NCI-H1417 treated with DMSO at 0.1 percent for 48 hours (cell line): ENCODE measurements at places on chromosomes 13 and 19.

DNA sequence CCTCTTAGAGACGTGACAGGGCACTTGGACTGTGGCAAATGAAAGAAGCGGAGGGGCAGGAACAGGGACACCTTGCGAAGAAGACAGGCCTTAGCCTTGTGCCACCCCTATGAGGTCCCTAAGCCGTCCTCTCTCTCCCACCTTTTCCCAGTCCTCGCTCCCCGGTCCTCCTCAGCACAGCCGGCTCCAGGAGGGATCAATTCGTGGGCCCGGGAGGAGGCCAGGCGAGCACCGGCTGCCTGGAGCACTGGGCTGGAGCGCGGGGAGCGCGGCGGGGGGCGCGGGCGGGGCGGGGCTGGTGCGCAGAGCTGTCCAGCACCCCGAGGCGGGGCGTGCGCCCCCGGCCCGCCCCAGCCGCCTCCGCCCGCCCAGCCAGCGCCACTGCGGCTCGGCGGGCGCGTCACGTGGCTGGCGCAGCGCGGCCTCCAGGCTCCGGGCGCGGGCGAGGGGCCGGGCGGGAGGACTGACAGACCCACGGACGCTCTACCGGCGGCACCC, at the start of gene LRP3:
Gene LRP3, plus strand, starts transcription at position 466 of the 498 bp plus-strand sequence. CDS start 456 bp downstream, outside the sequence.
- no peak for DNase-seq

GRCh38 chr13:27907121-27907787, 12.5 kb upstream of the PDX1 start:
- no peak for DNase-seq

DNA sequence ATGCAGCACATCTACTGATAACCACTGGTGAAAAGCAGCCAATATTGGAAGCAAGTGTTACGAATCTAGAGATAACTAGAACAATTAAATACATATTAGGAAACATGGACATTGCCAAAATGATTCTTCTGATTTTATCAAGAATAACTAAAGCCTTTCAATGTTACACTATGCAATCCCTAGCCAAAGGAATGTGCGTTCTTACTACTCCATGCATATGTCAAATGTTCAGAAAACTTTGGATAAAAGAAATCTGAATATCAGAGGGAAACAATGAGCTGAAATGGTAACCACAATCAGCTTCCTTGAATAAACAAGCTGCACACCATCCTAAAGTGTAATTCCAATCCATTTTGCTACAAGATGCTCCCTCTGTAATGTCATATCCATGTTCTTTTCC, 951 bp upstream of the POSTN start:
- DNase-seq: no peak

- no peak for DNase-seq
Observed at GRCh38 chr13:84400706-84401105, 518.4 kb upstream of the SLITRK1 start.

DNA sequence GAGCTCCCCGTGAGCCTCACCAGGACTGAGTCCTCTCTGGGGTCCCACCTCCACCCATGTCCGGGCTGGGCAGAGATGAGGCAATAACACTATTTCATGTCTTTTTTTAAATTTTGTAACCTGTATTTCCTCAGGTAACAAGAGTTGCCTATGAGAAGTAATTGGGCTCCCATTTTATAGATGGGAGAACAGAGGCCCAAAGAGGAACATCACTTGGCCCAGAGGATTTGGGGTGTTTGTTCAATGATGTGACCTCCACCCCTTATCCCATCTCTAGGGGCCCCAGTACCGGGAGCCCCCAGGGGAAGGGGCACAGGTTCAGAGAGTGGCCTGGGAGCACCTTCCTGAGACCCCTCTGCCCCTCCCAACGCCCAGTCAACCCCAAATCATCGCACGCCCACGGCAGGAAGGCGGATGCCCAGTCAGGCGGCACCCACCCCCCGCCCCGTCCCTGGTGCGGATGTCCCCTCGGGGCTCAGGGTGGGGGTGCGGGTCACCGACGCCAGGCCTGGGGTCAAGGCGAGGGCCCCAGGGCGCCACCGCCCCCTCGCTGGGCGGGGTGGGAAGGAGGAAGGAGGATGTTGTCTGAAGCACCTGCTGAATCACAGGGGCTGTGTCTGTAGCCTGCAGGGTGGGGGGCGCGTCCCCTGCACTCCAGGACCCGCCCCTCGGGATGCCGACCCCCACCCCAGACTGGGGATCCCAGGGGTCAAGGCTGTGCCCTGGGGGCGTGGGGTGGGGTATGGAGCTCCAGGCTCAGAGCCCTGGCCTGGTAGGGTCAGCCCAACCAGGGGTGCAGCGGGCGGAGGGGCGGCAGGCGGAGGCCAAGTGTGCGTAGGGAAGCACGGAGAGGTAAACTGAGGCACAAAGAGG, 9.0 kb upstream of the CIRBP start:
- no peak for DNase-seq

DNA sequence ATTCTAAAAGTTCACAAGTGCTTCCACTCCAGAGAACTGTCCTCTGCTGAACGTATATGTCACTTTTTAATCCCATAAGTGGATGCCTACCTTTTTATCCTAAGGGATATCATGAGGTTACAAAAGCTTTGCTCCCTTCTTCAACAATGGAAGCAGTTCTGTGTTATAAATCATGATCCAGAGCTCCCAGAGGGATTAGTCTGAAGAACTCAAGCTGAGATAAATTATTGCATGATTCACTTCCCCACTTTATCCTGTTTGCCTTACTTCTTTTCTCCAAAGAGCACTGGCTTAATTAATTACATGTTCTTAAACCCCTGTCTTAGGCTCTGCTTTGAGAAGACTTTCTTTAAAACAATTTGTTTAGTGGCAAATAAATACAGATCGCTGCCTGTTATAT, 246.7 kb downstream of the PCDH17 start:
- no peak for DNase-seq

GRCh38 chr19:48480183-48480557, 11.0 kb downstream of the CYTH2 start:
- DNase-seq: no peak

DNA sequence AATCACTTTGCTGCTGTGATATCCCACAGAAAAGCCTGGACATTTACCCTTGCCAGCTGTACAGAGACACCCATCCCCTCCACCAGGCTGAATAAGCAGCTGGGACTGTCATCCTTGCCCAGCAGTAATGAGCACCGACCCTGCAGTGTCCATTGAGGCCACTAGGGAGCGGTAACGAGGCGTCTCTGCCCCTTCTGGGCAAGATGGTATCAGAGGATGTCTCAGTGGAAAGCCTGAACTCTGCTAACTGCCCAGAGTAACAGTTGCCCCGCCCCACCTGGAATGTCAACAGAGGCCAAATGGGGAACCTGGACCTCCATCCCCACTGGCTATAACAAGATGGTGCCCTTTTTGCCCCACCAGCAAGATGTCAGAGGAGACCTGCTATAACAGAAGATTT, 22.8 kb upstream of the CEACAM20 start:
- DNase-seq: no peak

DNA sequence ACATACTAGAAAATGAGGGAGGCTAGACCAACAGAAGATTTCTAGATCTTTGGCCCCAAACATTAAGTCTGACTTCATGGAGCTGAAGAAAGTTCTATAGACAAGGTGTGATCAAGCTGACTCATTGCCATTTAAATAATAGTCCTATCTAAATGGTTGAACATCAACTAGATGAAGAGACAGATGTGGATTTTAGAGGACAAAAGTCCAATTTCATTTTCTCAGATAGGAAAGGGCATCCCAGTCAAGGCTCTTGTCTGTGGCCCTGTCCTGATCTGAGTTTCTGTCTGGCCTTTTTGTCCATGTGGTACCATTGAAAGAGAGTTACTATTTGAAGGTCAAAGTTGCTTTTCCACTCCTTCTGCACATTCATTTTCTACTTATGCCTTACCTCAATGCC, 74.6 kb downstream of the MBNL2 start:
- DNase-seq: no peak

GRCh38 chr13:41854758-41855157, 106.2 kb downstream of the VWA8 start:
- no peak for DNase-seq

DNA sequence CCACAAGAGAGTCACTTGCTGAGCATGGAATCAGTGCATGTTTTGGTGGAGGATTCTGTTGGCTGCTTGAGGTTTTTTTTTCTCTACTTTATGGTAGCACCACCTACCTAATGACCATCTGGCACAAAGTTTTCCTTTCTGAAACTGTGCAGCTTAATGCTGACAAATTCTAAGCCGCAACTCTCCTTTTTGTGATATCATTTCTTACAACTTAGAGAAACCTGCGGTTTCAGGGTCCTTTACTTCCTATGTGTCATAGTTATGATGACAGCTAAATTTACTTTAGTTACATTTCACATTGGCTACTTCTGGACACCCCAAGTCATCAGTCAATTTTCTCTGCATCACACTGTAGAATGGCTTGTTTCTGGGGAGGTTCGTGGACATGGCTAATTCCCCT, 115.4 kb upstream of the TMTC4 start:
- no peak for DNase-seq

DNA sequence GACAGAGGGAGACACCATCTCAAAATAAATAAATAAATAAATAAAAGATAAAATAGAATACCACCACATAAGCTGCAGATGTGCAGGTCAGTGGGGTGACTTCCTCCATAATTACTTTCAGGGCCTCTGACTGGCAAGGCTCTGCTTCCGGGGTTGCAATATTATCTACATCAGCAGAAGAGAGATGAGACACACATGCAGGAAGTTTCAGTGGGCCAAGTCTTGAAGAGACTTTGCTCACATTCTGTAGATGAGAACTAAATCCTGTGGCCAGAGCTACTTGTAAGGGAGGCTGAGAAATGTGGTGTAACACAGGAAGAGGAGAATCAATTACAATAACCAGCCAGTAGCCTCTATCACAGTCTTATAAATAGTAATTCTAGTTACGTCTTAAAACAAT, 89.9 kb upstream of the MAB21L1 start:
- no peak for DNase-seq

GRCh38 chr13:88948501-88948900, 1277.3 kb downstream of the SLITRK5 start:
- no peak for DNase-seq

GRCh38 chr19:36605101-36605876, at the start of gene ZNF382:
Gene ZNF382 (plus strand): TSS chr19:36605313. CDS start chr19:36609915, 4,602 bp downstream.
- no peak for DNase-seq

DNA sequence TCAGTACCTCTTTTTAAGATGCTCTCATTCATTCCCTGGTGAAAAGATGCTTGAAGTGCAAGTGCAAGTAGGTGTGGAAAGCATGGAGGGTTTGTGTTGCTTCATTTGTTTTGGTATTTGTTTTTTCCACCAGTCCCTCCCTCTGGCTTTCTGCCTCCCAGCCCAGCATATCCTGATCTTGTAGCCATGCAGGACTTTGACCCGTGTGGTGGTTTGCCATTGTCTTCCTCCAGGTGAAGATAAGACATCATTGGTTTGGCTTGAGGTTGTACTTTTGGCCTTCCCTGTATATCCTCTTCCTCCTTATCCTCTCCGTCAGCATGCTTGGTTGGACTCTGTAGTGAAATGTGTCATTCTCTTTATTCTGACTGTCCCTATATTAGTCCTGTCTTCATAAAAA, 9.1 kb downstream of the SPINT2 start:
- DNase-seq: no peak

- no peak for DNase-seq
Observed at GRCh38 chr13:101916775-101917474, 464.4 kb downstream of the ITGBL1 start.

DNA sequence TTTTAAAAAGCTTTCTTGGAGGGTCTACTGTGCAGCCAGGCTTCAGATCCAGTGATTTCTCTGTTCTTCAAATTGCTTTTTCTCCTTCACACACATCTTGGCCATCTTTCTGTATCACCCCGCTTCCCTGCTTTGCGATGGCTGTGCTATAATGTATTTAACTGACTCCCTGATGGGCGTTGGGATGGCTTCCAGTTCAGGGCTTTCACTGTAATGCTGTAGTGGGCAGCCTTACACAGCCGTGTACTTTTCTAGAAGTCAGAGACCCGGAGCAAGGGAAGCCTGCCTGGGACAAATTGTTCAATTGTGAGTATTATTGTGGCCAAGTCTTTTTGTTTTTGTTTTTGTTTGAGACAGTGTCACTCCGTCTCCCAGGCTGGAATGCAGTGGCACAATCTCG, 19.4 kb upstream of the PAK4 start:
- no peak for DNase-seq

DNA sequence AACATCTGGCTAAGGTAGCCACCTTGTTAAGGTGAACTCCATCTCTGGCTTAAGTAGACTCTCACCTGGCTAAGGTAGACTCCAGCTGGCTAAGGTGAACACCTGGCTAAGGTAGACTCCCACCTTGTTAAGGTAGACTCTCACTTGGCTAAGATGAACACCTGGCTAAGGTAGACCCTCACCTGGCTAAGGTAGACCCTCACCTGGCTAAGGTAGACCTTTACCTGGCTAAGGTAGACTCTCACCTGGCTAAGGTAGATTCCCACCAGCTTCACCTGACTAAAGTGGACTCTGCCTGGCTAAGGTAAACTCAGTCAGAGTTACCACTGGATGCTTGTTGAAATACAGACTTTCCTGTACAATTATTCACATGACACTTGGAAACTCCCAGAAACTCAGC, 23.6 kb downstream of the PIN1 start:
- no peak for DNase-seq

DNA sequence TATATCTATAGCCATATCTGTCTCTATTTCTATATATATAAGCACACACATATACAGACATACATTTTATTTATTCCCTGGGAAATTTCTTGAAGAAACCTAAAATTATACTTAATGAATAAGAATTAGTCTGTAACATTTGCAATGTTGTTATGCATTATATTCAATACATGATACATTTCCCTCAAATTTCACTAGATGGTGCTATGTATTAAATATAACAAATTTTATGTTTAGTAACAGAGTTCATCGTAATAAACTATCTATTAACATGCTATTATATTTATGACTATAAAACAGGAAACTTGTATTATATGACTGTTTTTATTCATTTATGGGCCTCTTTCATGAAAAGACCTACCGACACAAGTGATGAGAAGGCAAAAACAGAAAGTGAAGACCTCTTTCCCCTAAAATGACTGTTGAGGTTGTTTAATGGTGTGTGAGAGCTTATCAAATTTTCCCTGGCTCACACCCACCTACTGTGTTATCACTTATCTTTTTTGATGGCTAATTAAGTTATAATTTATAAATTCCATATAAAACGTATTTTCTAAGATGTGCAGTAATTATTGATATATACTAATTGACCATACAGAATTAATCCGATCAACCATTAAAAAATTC, 881.9 kb downstream of the SLITRK6 start:
- DNase-seq: peak; percentile 11

GRCh38 chr13:30457306-30457891, 8.3 kb downstream of the HMGB1 start:
- DNase-seq: no peak

DNA sequence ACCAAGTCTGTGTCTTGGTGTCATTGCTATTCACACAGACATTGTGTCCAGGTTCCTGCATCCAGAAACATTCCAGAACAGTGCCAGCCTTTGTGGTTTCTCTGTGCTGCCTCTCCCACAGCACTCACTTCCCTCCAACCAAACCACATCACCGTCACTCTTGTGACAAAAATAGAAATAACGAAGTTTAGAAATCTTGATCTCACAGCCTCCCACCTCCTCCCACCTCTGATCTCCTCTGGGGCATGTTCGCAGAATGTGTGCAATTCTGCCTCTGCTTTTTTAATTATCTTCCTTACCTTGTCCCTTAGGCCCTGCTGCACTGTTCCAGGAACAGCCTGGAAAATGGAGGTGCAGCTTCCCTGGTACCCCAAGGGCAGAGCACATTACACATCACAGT, 8.7 kb upstream of the SERPINE3 start:
- DNase-seq: no peak
